ENCODE measurements at places on chromosomes 1 and 21.

DNA sequence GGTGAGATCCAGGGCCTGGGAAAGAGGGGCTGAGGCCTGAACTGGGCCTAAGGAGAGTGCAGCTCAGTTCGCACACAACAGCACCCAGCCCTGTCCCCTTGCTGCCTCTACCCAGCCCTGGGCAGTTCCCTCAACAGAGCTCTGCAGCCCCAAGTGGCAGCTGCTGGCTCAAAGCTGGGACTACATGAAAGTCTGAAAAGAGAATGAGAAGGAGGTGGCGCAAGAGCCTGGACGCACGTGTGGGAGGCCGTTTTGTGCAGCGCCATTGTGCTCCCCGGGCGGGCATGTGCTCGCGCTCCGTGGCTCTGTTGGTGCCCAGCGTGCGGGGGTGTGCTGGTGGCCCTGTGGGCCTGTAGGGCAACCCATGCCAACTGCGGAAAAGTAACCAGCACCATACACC, 10.3 kb downstream of the GPR37L1 start:
- DNase-seq: no peak

DNA sequence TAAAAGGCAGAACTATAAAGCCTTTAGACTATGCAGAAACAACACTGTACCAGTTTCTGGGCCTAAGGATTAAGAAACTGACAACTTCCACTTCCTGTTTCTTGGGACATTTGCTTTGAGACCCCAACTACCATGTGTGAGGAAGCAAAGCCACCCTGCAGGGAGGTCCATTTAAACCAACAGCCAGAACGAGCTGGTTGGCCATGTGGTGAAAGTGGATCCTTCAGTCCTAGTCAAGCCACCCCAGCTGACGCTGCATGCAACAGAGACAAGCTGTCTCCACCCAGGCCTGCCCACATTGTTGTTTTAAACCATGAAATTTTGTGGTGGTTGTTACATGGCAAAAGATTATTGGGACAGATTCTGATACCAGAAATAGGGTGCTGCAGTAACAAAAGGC, 31.8 kb upstream of the SLFNL1 start:
- DNase-seq: no peak

DNA sequence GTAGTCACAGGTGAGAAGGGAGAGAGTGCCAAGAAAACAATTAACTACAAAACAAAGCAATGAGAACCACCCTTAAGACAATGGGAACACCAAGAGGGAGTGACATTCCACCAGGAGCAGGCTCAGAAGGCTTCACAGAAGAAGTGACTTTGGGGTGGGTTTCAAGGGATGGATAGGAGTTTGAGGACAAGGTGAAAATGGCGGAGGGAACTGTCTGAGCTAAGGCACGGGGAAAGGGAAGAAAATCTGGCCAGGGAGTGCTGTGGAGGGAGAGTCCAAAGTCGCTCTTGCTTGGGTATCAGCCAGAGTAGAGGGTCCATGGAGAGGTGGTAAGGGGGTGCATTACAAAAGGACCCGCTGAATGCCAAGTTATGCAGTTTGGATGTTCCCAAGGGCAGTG, 87.3 kb downstream of the CAMK2N1 start:
- no peak for DNase-seq

- DNase-seq: no peak
Measured at GRCh38 chr1:53681977-53682685, 56.8 kb downstream of the GLIS1 start.

DNA sequence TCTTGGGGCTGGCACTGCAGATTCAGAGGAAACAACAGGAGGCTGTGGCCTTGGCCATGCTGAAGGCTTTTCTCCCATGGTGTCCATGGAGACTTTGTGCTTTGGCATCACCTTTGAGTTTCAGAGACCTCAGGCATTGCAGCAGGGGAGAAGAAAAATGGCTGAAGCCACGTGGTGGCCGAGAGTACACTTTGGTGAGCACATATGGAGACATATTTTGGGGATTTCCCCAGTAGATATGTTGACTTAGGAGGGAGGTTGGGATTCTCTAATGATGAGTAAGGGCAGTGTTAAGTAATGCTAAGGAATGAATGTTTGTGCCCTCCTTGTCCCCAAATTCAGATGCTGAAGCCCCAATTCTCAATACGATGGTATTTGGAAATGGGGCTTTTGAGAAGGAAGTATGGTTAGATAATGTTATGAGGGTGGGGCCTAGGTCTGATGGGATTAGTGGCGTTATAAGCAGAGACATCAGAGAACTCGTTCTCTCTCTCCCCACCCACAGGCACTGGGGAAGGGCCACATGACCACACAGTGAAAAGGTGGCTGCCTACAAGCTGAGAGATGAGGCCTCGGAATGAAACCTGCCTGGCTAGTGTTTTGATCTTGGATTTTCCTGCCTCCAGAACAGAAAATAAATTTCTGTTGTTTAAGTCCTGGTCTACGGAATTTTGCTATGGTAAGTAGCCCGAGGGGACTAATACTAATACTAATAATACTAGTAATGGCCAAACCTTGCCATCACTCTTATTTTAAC, 98.6 kb downstream of the TBX19 start:
- no peak for DNase-seq

DNA sequence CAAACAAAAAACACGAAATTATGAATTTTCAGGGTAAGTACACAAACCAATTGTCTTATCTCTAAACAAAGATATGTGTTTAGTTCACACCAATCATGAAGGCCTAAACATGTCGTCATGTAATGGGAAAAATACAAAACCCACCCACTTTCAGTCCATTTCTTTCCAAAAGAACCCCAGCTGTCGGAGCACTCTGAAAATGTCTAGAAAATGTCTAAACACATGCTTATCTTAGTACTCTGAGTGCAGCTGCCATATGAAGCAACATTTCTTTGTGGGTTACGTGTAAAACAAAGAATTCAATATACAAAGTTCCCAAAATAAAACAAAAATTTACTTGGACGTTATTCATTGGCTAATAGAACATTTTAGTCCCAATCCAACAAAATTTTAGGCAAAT, 22.7 kb downstream of the SERBP1 start:
- no peak for DNase-seq

DNA sequence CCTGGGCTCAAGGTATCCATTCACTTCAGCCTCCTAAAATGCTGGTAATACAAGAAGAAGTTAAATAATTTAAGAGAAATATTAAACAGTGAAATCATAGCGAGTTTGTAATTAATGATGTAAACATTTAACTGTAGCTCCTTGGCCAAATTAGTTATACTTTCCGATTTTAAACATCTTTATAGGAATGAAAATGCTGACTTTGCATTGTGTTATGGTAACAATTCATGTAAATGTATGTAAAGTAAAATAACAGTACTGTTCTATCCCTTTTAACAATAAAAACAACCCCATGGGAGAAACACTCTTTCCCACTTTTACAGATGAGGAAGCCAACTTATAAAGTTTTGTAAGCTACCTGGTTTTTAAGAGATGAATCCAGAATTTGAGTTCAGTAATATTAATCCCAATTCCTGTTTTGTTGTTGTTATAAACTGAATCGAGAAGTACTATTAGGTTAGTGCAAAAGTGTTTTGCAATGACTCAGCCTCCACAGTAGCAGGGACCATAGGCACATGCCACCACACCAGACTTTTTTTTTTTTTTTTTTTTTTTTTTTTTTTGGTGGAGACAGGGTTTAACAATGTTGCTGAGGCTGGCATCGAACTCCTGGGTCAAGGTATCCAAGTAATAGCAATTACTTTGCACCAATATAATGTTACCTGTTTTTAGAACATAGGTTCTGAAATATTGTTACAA, 1360.4 kb downstream of the BRINP3 start:
- DNase-seq: no peak

GRCh38 chr1:230127105-230128054, 60.3 kb downstream of the GALNT2 start:
- no peak for DNase-seq

DNA sequence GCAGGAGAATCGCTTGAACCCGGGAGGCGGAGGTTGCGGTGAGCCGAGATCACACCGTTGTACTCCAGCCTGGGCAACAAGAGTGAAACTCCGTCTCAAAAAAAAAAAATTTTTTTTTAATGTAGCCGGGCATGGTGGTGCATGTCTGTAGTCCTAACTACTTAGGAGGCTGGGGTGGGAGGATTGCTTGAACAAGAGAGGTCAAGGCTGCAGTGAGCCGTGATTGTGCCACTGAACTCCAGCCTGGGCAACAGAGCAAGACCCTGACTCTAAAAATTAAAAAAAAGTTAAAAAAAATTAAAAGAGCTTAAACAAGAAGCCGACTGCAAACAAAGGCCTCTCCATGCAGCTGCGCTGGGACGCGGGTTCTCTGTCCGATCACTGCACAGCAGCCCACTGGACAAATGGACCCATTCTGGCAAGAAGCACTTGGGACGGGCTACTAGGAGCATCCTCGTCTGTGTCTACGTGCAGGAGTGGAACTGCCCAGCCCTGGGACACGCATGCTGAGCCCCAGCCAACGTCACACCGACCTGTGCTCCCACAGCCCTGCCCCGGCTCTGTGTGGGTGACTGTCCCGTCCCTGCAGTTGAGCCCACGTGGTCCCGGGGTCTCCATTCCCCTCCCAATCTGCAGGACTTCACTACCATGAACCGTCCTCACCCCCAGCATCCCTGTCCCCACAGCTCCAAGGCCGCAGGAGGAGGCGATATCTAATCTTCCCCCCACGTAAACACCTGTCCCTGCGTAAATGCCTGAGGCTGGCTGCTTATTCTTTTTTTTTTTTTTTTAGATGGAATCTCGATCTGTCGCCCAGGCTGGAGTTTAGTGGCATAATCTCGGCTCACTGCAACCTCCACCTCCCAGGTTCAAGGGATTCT, 12.3 kb downstream of the SLC35E2B start:
- DNase-seq: no peak

- DNase-seq: no peak
Measured at GRCh38 chr1:234435620-234436019, 43.4 kb downstream of the TARBP1 start.

DNA sequence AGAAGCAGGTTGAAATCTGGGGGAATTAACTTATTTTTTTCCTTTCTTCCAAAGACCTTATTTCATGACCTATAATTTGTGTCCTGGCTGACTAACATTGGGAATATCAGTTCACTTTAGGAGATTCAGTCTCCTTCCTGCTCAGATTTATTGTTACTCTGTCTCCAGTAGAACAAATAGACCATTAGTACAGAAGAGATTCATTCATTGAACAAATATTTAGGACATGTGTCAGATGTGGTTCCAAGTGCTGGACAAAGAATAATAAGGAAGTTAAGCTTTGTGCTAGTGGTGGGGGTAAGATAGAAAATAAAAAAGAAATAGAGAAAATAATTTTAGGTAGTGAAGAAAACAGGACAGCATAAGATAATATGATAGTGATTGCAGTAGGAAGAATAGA, 20.3 kb downstream of the ZMYM4 start:
- DNase-seq: no peak

DNA sequence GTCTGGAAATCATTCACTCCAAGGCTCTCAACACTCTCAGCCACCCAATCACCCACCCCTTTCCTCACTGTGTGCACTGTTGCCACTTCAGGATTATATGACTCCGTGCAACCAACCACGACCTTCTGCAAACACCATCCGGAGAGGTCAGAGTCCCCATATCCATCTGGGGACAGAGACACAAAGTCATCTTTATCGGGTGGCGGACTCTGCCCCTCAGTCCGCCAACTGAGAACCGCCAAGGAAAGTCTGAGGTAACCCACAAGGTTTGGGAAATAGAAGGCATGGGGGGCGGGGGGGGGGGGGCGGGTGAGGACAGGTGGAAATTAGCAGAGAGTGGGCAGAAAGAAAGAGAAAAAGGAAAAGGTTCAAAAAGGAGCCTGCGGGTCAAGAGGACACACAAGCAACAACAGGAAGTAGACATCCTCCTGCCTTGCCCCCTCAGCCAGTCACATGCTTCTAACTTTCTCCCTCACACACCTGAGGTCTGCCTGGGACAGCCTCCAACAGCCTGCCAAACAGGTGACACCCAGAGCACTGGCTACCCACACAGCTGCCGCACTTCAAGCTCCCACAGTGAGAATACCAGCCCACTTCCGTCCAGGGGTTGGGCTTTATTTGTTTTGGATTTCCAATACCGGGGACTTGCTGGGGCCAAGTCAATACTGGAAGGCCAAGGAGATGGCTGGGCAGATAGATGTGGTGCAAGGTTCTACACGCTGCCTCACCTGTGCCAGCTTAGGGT, 58.1 kb downstream of the SSBP3 start:
- no peak for DNase-seq

DNA sequence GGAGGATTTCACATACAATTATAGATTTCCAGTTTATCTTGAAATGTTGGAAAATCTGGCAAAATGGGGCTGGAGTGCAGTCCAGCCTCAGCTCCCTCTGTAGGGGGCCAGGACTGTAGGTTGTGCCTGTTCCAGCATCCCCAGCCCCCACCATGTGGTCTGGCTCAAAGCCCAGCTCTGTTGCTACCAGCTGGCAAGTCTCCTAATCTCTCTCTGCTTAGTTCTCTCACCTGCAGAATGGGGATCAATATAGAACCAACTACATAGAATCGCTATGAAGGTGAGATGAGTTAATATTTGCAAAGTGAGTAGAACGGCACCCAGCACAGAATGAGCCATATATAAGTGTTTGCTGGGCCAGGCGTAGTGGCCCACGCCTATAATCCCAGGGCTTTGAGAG, 50.0 kb upstream of the TARDBP start:
- no peak for DNase-seq

- DNase-seq: no peak
Measured at GRCh38 chr1:18100491-18101063, 7.0 kb upstream of the IGSF21 start.

DNA sequence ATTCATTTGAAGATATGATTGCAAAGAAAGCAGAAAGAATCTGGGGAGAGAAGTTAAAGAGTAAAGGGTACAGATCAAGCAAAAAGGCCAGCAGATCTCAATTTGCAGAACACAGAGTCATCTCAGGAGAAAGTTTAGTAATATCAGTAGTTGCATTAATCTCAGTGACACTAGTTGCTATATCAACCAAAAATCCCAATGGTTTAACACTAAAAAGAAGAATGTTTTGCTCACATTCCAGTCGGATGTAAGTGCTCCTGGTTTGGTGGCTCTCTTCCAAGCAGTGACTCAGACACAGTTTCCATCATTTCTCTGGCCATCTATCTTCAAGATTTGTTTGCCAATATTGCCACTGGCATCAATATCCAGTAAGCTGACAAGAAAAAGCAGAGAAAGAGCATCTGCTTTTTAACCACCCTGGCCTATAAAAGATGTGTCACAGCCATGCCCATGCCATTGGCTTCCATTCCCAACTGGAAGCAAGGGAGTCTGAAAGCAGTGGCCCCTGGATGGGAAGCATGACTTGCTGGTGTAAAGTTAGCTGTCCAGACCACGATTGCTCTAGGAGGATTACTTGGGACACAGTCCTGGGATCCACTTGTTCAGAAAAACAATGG, 45.5 kb upstream of the AIM2 start:
- DNase-seq: no peak

DNA sequence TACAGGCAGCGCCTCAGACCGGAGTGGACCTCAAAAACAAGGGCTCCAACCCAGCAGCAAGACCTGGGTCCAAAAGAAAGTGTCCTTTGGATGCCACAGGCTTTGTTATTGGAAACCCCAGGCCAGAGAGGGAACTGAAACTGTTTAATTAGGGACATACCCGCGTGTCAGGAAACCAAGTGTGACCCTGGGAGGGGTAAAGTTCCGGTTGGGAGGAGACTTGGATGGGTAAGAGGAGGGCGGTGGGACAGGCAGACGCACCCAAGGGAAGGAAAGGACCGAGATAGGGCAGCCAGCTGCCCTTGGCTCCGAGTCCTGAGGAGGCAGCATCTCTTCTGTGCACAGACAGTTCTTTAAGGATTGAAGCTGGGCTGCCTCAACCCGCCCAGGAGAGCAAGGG, 71.4 kb downstream of the CDC7 start:
- no peak for DNase-seq

GRCh38 chr1:193569096-193569982, 382.9 kb upstream of the B3GALT2 start:
- no peak for DNase-seq

GRCh38 chr1:231536099-231536498, 7.6 kb downstream of the TSNAX start:
- DNase-seq: no peak
